ENCODE measurements at places on chromosomes 13 and 19.
A peak's percentile ranks its signal among the peaks of the same experiment; 100 is the strongest.

DNA sequence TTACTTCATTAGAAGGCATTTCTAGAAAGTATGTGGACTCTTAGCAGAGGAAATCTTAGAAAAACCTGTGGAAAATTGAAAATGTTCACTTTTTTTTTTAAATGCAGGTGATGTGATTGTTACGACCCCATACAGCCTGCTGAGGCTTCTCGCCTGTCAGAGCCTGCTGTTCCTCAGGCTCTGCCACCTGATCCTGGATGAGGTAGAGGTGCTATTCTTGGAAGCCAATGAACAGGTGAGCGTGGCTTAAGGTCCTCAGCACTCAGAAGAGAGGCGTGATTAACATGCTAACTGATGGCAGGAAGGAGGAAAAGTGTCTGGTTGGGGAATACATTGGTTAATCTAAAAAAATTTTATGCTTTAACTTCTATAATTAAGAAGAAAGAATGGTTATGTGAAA lies 71.4 kb downstream of the SLC7A9 start:
- peaks cover 5% of the 10 kb centered on the region for H3K36me3 ChIP-seq
- H3K4me3 ChIP-seq, result no peak overlapping the region
- H3K27me3 ChIP-seq, result no peaks in the 10 kb centered on the region

DNA sequence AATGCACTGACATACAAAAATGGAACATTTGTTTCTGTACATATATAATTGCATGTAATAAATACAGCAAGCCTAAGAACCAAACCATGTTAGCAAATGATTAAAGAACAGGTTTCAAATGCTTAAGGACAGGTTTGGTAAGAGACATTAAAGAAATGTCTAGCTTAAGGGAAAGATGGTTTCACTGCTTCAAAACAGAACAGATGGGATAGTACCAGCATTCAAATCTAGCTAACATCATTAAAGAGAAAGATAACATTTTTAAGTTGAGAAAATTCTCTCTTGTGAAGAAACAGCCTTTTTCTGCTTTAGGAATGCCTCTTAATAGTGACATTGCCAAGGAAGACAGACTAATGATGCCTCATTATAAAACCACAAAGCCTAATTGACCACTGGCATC lies 52.5 kb upstream of the DOCK9 start:
- no peak for DNase-seq
- H3K36me3 ChIP-seq, result peaks cover under 1% of the 10 kb centered on the region
- no peaks in the 10 kb centered on the region for H3K27me3 ChIP-seq

- peaks cover 66% of the 10 kb centered on the region for H3K4me1 ChIP-seq
- H3K27ac ChIP-seq, result peak overlapping the region; percentile 92
- no peaks in the 10 kb centered on the region for H3K27me3 ChIP-seq
- peak; percentile 37 for DNase-seq
- H3K4me3 ChIP-seq, result peak overlapping the region; percentile 85
Measured at GRCh38 chr19:6802336-6803035, 30.0 kb downstream of the VAV1 start.

- no peak overlapping the region for H3K27ac ChIP-seq
- H3K4me3 ChIP-seq, result no peak overlapping the region
- no peaks in the 10 kb centered on the region for H3K27me3 ChIP-seq
- DNase-seq, result no peak
- H3K36me3 ChIP-seq, result no peaks in the 10 kb centered on the region
- no peaks in the 10 kb centered on the region for H3K4me1 ChIP-seq
Measured at GRCh38 chr13:80989747-80990146, 648.8 kb upstream of the SPRY2 start.

GRCh38 chr13:101325423-101325822 lies 90.9 kb downstream of the NALCN start:
- H3K27me3 ChIP-seq, result no peaks in the 10 kb centered on the region
- no peak for DNase-seq
- no peak overlapping the region for H3K4me3 ChIP-seq
- no peaks in the 10 kb centered on the region for H3K4me1 ChIP-seq
- no peaks in the 10 kb centered on the region for H3K36me3 ChIP-seq

DNA sequence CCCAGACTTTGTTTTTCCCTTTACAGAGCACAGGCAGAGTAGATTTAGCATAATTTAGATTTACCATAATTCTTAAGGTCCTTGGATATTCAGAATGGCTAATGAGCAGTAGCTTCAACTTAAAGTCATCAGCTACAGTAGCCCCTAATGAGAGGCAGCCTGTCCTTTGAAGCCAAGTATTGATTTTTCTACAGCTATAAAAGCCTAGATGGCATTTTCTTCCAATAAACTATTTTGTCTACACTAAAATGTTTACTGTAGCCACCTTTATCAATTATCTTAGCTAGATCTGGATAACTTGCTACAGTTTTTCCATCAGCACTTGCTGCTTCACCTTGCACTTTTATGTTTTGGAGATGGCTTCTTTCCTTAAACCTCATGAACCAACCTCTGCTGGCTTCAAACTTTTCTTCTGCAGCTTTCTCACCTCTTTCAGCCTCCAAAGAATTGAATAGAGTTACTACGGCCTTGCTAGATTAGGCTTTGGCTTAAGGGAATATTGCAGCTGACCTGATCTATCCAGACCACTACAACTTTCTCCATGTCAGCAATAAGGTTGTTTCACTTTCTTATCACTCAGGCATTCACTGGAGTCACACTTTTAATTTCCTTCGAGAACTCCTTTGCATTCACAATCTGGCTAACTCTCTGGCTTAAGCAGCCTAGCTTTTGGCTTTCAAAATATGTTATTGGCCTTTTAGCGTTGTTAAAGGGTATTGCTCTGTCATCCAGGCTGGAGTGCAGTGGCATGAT lies 26.6 kb downstream of the BRD4 start:
- no peak for DNase-seq
- no peaks in the 10 kb centered on the region for H3K27me3 ChIP-seq
- peak overlapping the region; percentile 66 for H3K4me3 ChIP-seq
- peaks cover 72% of the 10 kb centered on the region for H3K4me1 ChIP-seq
- peak overlapping the region; percentile 46 for H3K27ac ChIP-seq
- H3K36me3 ChIP-seq, result peaks cover 23% of the 10 kb centered on the region

DNA sequence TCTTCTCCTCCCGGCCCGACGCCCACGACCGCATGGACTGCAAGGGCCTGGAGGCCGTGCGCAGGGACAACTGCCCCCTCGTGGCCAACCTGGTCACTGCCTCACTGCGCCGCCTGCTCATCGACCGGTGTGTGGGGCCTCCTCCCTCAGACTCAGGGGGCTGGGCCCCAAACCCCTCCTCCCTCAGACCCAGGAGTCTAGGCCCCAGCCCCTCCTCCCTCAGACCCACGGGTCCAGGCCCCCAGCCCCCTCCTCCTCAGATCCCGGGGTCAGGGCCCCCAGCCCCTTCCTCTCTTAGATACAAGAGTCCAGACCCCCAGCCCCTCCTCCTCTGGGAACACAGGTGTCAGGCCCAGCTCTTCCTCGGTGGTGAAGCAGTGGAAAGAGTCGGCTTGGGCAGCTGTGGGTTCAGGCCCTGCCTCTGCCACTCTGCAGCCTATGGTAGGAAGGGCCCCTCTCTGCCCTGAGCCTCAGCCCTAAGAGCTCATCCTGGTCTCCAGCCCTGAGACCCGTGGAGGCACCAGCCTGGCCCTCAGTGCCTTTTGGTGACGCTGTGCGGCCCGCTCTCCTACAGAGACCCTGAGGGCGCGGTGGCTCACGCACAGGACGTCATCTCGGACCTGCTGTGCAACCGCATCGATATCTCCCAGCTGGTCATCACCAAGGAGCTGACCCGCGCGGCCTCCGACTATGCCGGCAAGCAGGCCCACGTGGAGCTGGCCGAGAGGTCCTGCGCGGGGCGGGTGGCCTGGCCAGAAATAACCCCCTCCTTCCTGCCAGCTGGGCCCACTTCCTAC lies 3.7 kb upstream of the SPIB start:
- DNase-seq, result peak; percentile 56
- peaks cover 10% of the 10 kb centered on the region for H3K4me1 ChIP-seq
- no peak overlapping the region for H3K4me3 ChIP-seq
- H3K27me3 ChIP-seq, result peaks cover 16% of the 10 kb centered on the region

DNA sequence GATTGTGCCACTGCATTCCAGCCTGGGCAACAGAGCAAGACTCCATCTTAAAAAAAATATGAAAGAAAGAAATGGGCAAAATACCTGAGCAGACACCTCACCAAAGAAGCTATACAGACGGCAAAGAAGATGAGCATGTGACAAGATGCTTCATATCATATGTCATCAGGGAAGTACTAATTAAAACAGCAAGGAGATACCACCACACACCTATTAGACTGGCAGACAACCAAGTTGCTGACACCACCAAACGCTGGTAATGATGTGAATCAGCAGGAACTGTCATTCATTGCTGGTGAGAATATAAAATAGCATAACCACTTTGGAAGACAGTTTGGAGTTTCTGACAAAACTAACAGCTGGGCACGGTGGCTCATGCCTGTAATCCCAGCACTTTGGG lies 11.5 kb upstream of the TFDP1 start:
- DNase-seq, result no peak
- H3K27ac ChIP-seq, result no peak overlapping the region
- no peaks in the 10 kb centered on the region for H3K4me1 ChIP-seq
- no peak overlapping the region for H3K4me3 ChIP-seq

GRCh38 chr13:39688699-39689405 lies 33.4 kb downstream of the COG6 start:
- no peaks in the 10 kb centered on the region for H3K36me3 ChIP-seq
- H3K4me1 ChIP-seq, result peaks cover 6% of the 10 kb centered on the region
- DNase-seq, result no peak
- H3K27ac ChIP-seq, result no peak overlapping the region
- no peak overlapping the region for H3K4me3 ChIP-seq
